ENCODE measurements at places on chromosomes 6 and 20.

DNA sequence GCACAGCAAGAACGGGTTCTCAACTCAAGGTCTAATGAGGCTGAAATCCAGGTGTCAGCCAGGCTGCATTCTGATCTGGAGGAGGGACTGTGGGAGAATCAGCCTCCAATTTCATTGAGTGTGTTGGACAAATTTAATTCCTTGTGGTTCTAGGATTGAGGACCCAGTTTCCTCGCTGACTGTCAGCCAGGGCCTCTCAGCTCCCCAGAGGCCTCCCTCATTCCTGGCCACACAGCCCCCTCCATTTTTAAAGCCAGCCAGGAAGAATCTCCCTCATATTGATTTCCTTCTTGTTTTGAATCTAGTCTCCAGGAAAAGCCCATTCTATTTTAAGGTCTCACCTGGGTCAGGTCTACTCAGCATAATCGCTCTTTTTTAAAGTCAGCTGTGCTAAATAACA is 73.7 kb upstream of the ARMC2 start:
- DNase-seq: no peak

GRCh38 chr6:108175592-108176279 is 9.9 kb downstream of the NR2E1 start:
- no peak for DNase-seq

DNA sequence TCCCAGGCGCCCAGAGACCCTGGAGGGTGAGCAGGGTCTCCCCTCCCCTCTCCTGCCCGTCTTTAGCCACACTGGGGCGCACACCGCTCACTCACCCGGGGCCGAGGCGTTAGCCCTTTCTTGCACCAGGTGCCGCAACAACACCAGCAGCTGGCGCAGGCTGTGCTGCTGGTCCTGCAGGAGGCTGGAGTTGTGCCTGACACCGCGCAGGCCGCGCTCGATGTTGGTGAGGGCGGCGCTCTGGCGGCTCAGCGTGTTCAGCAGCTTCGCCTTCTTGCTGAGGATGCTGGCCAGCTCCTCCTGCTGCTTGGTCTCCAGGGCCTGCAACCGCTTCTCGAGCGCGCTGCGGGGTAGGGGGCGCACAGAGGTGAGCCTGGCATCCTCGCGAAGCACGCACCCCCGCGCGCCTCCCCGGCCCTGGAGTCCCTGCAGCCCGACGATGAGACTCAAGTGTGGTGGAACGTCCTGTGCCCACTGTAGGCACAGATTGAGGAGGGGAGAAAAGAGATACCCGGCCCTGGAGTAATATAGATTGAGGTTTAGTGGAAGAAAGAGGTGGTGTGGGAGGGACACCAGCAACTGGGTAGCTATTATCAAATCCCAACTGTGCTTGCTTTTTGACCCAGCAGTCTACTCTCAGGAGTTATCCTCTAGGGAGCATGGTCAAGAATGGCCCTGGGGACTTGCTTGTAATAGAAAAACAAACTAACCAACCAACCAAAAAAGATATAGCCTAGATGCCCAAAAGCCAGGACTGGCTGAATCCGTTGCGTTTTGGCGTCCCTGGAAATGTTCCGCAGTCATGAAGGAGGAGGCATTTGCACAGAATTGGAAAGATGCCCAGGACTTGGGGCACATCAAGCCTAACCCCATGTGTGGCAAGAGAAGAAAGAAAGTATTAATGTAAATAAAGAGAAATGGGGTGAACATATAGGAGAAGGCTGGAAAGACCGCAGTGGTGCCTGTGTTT is 30.9 kb downstream of the ANGPT4 start:
- peak; percentile 17 for DNase-seq

GRCh38 chr6:30073489-30074235 is 1.9 kb downstream of the RNF39 start:
- DNase-seq: no peak

GRCh38 chr6:48919555-48919954 is 543.5 kb downstream of the MMUT start:
- no peak for DNase-seq

GRCh38 chr6:82033631-82034211 is 213.8 kb downstream of the IBTK start:
- no peak for DNase-seq

- no peak for DNase-seq
Observed at GRCh38 chr6:56005426-56005825, 130.0 kb upstream of the BMP5 start.

GRCh38 chr6:80254716-80255115 is 148.2 kb downstream of the BCKDHB start:
- no peak for DNase-seq

- no peak for DNase-seq
Observed at GRCh38 chr20:48002517-48002970, 217.3 kb upstream of the SULF2 start.

Data from GOT3 (cell line).